ENCODE measurements at places on chromosomes 16 and 17. TPM values are rescaled to one million over a fixed set of nuclear protein-coding genes. Genes with fewer than 3 reads are reported as not detected.

STAC2 gene
- total RNA-seq = not detected

EVPLL gene
- total RNA-seq = not detected

RDM1 gene
- 6.5 TPM for total RNA-seq

SRCAP gene
- total RNA-seq = 69.5 TPM

MYCBPAP gene
- 1.8 TPM for total RNA-seq

MCRIP2 gene
- 44.0 TPM for total RNA-seq

- no peaks in the 10 kb centered on the region for H3K27me3 ChIP-seq
- no peak overlapping the region for H3K4me3 ChIP-seq
- H3K4me1 ChIP-seq = peaks cover 58% of the 10 kb centered on the region
- no peak overlapping the region for H3K27ac ChIP-seq
- H3K36me3 ChIP-seq = no peaks in the 10 kb centered on the region
These were observed 25.8 kb downstream of the SMPD3 start for GRCh38 chr16:68422396-68422960.

DNA sequence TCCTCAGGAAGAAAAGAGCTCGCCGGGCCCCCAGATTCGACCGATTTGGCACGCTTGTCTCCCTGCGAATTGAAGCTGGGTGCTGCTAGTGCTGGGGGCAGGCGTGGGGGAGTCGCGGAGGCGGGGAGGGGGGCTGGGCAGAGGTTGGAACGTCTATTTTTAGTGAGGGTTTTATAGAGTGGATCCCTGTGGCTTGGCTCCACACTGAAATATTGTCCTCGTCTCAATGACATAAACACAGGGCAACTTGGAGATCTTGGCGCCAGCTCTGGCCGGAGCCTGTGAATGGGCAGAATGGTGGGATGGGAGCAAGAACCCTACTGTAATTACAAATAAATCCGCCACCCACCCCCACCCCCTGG lies 15.7 kb upstream of the NOG start:
- no peaks in the 10 kb centered on the region for H3K36me3 ChIP-seq
- H3K4me3 ChIP-seq = no peak overlapping the region
- peaks cover 10% of the 10 kb centered on the region for H3K27me3 ChIP-seq
- DNase-seq = no peak

GRCh38 chr16:9372934-9373890 lies 281.8 kb downstream of the HAPSTR1 start:
- no peak overlapping the region for H3K27ac ChIP-seq
- peaks cover 3% of the 10 kb centered on the region for H3K27me3 ChIP-seq
- H3K4me1 ChIP-seq = no peaks in the 10 kb centered on the region
- DNase-seq = no peak

DNA sequence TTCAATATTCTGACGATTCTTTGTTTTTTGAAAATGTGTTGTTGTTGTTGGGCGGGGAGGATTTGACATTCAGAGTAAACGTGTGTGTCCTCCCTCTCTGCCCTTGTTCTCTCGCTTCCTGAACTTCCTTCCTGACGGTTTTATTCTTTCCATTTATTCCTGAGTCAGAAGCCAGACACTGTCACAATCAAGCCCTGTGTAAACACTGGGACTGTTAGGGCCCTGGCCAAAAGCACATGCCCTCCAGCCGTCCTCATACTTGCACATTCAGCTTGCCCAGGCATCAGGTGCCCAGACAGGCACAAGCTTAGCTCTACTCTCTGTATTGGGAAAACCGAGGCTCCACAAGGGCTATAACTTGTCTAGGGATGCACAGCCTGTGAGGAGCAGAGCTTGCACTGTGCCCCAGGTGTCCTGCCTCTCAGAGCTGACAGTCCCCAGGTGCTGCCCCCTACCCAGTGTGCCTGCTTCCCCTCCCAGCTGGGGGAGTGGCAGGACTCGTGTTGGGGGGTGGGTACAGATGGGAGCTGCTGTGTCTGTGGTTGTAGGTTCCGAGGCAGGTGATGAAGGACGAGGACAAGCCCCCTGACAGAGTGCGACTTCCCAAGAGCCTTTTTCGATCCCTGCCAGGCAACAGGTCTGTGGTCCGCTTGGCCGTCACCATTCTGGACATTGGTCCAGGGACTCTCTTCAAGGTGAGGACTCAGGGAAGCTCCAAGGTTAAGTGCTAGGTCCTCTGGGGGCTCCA lies 9.7 kb downstream of the ADGRG3 start:
- no peak overlapping the region for H3K4me3 ChIP-seq
- H3K36me3 ChIP-seq = no peaks in the 10 kb centered on the region
- no peak overlapping the region for H3K27ac ChIP-seq

GRCh38 chr17:2436316-2436905 lies 35.6 kb upstream of the MNT start:
- no peak overlapping the region for H3K27ac ChIP-seq
- H3K4me3 ChIP-seq = no peak overlapping the region
- no peak for DNase-seq

- peaks cover 20% of the 10 kb centered on the region for H3K27me3 ChIP-seq
- H3K27ac ChIP-seq = no peak overlapping the region
These were observed 72.6 kb downstream of the SYCE1L start for GRCh38 chr16:77271532-77272426.

- no peak for DNase-seq
- H3K36me3 ChIP-seq = no peaks in the 10 kb centered on the region
- no peak overlapping the region for H3K4me3 ChIP-seq
- peaks cover 13% of the 10 kb centered on the region for H3K27me3 ChIP-seq
These were observed 31.5 kb upstream of the CDH5 start for GRCh38 chr16:66334853-66335574.

- DNase-seq = no peak
- no peaks in the 10 kb centered on the region for H3K36me3 ChIP-seq
- H3K27me3 ChIP-seq = no peaks in the 10 kb centered on the region
- no peaks in the 10 kb centered on the region for H3K4me1 ChIP-seq
- H3K27ac ChIP-seq = no peak overlapping the region
These were observed 8.5 kb downstream of the ITGA3 start for GRCh38 chr17:50064253-50065001.

DNA sequence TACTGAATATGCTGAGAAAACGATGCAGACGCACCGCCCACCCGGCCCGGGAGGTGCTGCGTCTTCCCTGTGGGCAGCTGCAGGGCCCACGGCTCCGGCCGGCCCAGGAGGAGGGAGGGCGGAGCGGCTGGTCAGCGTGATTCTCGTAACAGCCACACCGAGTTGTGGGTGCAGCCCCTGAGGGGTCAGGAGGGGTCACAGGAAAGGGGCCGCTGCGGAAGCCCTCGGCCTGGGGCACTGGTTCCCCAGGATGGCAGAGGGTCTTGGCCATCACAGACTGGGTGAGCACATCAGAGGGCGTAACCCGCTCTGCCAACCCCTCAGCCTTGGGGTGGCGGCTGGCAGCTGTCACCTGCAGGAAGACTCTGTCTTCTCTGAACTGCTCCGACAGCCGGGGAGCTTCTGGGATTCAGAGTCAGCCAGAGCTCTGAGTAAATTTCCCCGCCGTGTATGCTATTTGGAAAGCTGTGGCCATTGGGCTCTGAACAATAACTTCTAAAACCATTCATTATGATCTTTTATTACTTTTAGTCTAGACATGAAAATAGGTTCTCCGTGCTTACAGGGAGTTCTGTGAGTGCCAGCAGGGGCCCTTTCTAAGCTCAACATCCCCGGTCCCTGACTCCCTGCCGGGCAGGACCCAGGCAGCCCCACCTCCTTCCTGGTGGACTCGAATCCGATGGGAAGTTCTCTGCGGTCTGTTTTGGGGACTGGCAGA lies 87.4 kb upstream of the CHMP6 start:
- no peak overlapping the region for H3K4me3 ChIP-seq
- peaks cover 26% of the 10 kb centered on the region for H3K4me1 ChIP-seq
- no peak for DNase-seq
- H3K27ac ChIP-seq = no peak overlapping the region
- no peaks in the 10 kb centered on the region for H3K27me3 ChIP-seq

GRCh38 chr17:76957678-76958464 lies 89.7 kb downstream of the MGAT5B start:
- H3K36me3 ChIP-seq = no peaks in the 10 kb centered on the region
- H3K27ac ChIP-seq = no peak overlapping the region
- H3K4me3 ChIP-seq = no peak overlapping the region
- DNase-seq = no peak
- no peaks in the 10 kb centered on the region for H3K4me1 ChIP-seq

GRCh38 chr16:85366031-85366763 lies 246.9 kb upstream of the GSE1 start:
- no peak overlapping the region for H3K27ac ChIP-seq
- H3K4me3 ChIP-seq = no peak overlapping the region
- no peaks in the 10 kb centered on the region for H3K36me3 ChIP-seq
- H3K27me3 ChIP-seq = no peaks in the 10 kb centered on the region
- DNase-seq = no peak

GRCh38 chr17:16932611-16933010 lies 39.3 kb downstream of the TNFRSF13B start:
- H3K27me3 ChIP-seq = no peaks in the 10 kb centered on the region
- no peak for DNase-seq
- no peak overlapping the region for H3K4me3 ChIP-seq
- no peaks in the 10 kb centered on the region for H3K36me3 ChIP-seq
- H3K27ac ChIP-seq = no peak overlapping the region

DNA sequence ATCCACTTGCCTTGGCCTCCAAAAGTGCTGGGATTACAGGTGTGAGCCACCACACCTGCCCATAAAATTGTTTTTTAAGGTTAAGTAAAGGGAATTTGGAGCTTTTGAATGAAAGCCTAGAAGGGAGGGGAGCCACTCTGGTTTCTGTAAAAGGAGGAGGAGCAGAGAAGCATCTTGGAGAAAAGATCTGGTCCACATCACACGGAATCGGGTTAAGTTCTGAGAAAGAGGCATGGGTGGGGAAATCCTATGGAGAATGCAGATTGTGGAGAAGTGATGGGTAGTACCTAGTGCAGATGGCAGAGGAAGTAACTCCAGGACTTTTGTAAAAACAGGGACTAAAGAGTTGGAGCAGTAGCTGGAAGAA lies 18.3 kb upstream of the CEP112 start:
- no peak overlapping the region for H3K4me3 ChIP-seq
- no peak for DNase-seq
- no peak overlapping the region for H3K27ac ChIP-seq
- H3K4me1 ChIP-seq = no peaks in the 10 kb centered on the region
- no peaks in the 10 kb centered on the region for H3K36me3 ChIP-seq
